ENCODE measurements at places on chromosomes 3 and 15.
A peak's percentile ranks its signal among the peaks of the same experiment; 100 is the strongest.

GRCh38 chr3:170785454-170785853 lies 84.5 kb downstream of the RPL22L1 start:
- DNase-seq = no peak

DNA sequence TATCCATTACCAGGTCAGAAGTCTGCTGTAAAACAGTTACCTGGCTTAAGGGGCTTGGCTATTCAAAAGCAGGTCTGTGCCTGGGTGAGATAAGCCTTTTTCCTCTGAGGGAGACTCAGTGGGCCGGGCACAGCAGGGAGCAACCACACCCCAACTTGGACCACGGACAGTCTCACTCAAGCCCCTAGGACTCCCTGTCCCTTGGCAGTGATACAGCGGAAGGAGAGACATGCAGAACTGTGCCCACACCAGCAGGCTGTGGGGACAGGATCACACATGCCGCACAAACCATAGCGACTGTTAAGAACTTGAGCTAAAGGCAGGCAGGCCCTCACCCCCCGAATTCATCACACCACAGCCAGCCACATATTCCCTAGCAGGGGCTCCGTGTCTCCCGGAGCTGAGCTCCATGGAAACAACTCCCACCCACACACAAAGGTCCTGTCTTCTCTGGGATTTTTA lies 2.8 kb upstream of the GP5 start:
- no peak for DNase-seq

DNA sequence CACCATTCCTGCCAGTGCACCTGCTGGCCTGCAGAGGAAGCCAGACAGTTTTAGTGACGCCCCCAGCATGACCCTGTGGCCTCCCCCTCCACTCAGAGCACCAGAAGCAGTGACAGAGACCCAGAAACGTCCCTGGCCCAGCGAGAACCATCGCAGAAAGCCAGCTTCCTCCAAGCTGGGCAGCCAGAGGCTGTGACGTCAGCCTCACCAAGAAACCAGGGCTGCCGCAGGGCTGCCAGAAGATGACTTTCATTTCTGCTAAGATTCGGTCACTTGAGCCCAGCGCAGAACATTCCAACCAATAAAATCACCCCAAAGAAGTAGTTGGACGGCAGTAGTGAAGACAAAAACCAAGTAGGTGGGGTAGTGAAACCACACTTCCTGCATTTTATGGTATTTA lies 29.6 kb upstream of the RPL32 start:
- DNase-seq = no peak

DNA sequence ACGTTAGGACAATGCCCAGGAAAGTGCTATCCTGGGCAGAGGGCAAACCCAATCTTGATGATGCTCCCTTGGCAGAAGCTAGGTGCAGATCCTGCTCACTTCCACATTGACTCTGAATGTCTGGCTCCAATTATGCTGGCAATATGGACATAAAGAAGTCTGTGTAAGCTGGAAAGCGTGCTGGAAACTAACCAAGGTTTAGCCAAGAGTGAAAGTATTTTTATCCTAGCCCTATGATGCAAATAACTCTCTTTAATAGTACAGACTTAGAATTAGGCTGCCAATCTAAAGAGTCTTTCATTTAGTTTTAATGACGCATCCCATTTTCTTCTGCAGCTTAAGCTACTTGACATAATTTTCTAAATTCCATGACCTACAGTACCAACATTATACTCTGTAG lies 571.8 kb downstream of the TUSC7 start:
- DNase-seq = no peak

GRCh38 chr15:100597862-100598261 lies 4.1 kb downstream of the LINS1 start:
- DNase-seq = no peak

GRCh38 chr3:61111825-61112224 lies 139.4 kb downstream of the FHIT start:
- no peak for DNase-seq

- peak; percentile 63 for DNase-seq
Observed at GRCh38 chr3:71226565-71227269, 356.8 kb downstream of the FOXP1 start.

DNA sequence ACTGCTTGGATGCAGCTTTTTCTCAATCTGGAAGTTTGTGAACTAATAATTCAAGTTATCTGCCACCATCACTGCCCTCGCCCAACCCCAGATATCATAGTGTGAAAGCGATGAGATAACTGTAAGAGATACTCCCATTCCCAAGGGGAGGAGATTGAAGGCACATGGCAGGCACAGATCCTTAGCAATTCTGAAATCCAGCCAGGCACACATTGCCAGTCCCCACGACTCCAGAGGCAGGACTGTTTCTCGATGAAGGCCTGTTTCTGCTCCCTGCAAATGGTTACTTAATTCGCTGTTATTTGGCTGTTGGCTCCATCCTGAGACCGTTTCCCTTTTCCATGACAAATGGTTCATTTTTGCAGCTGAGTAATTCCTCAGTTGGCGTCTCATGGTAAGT lies 63.2 kb upstream of the NEDD4 start:
- no peak for DNase-seq

GRCh38 chr15:89413877-89414276 lies 79.3 kb upstream of the POLG start:
- DNase-seq = no peak

GRCh38 chr3:47314056-47314764 lies 31.5 kb downstream of the KLHL18 start:
- DNase-seq = no peak

Measured in stimulated activated CD8-positive, alpha-beta memory T cell treated with anti-CD3 and anti-CD28 coated beads, Interleukin-2, amount 100 ng/mL, for 1 hour (primary cell).